Stimulated activated naive CD4-positive, alpha-beta T cell treated with Interleukin-2 at 50 U/mL for 16 hours (primary cell): ENCODE measurements at places on chromosomes 2 and 18.

DNA sequence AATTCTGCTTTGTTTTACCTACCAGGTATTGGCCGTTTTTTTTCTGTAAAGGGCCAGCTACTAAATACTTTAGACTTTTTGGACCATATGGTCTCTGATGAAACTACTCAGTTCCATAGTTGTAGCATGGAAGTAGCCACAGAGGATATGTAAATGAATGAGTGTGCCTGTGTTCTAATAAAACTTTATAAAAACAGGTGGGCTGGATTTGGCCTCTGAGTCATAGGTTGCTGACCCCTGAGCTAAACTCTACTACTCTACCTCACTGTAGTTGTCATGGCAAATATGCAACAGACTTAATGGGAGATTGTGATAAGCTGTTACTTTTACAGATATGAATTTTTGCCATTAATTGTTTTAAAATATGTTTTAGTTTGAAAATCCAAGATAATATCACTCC, 19.7 kb downstream of the CLIP4 start:
- DNase-seq: no peak

- DNase-seq: no peak
These were observed 1.6 kb downstream of the TMEM185B start for GRCh38 chr2:120221616-120222015.

GRCh38 chr18:75170916-75171315, 38.0 kb downstream of the PTGR3 start:
- no peak for DNase-seq

DNA sequence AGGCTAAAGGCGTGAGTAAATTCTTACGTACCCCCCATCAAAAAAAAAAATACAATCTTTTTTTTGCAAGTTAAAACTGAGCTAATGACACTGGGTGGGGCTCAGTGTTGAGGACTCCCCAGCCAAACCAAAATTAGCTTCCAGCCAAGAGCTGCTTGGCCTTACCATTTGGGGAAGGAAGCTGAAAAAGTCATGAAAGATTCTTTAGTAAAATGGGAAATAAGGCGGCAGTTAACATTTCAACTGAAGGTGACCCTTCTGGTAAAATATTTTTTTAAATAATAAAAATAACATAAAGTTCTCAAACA, 16.4 kb downstream of the SMAD7 start:
- DNase-seq: no peak

- DNase-seq: no peak
These were observed 5.2 kb downstream of the CTDP1 start for GRCh38 chr18:79684787-79685186.

DNA sequence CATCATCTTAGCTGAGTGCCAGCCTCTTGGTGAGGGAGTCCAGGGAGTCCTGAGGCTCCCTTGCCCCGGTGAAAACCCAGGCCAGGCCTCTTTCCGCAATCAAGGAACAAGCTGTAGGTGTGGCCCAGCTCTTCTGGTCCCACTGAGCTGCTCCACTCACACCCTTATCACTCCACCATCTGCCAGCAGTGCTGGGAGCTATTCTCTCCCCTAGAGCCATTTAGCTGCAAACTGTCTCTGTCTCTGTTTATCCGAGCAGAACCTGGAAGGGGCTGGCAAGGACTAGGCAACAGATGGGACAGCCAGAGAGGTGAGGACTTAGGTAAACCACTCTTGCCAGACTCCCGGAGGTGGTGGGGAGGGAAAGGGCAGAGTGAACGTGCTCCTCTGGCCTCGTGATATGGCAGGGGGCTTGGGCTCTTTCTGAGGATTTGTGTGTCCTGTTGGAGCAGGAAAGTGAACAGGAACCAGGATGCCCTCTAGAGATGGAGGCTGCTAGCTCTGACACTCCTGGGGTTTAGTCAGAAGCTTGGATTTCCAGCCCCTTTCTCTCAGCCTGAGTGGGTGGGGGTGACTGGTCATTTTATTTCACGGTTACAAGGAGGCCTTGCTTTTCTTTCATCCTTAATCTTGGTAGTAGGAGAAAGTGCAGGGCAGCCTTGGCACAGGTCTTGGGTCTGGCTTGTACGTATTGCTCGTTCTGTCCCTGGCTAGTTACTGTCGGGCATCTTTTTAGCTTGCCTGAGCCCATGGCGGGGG, 19.6 kb downstream of the B3GNT2 start:
- DNase-seq: no peak

- no peak for DNase-seq
These were observed 95.9 kb upstream of the STON1 start for GRCh38 chr2:48434101-48434500.

DNA sequence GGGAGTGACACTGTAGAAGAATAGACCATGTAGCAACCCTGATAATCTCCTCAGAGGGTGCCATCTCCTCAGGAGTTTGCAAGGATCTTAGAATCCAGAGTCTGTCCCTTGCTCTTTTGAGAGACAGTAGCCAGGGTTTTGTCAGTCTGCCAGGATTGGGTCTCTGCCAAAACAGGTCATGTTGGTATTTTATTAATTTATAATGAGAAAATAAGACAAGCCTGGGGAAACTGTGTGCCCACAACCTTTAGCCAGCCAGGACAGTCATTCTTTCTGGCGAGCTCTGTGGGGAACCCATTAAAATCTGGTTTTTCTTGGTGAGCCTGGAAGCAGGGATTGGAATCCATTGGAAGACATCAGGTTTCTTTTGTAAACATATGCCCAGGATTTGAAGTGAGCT, 78.6 kb downstream of the PTPRM start:
- DNase-seq: no peak

DNA sequence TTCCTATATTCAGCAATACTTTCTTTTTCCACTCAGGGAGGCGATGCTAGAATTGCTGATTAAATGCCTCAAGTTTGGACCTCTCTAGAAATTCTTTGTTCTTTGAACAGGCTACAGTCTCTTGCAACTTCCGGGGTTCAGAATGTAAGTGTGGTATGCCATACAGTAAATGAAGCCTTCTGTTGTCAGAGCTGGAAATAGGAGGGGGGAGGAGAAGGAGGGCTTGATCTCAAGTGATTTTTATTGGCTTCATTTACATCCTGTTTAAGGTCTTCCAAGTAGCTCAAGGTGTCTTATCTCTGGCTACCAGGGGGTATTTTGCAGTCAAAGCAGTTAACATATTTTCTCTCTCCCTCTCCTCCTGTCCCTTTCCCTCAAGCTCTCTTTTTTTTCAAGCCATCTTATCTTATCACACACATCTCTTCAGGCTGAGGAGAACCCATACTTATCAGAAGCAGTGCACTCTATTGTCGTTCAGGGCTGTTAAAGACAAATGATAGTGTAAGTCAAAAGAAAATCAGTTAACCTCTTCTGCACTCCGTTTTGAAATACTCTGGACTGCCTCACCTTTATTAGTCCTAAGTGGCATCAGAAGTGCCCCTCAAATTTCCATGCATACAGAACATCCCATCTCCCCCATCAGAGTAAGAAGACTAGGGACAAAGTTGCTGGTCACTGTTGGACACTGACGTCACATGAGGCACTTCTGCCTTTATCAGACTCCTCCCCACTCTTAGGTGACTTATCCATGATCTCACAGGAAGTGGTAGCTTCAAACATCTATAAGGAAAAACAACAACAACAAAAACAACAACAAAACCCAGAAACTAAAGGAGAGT, 112.2 kb downstream of the ZNF521 start:
- no peak for DNase-seq

GRCh38 chr2:135585586-135585985, 54.3 kb downstream of the R3HDM1 start:
- no peak for DNase-seq

DNA sequence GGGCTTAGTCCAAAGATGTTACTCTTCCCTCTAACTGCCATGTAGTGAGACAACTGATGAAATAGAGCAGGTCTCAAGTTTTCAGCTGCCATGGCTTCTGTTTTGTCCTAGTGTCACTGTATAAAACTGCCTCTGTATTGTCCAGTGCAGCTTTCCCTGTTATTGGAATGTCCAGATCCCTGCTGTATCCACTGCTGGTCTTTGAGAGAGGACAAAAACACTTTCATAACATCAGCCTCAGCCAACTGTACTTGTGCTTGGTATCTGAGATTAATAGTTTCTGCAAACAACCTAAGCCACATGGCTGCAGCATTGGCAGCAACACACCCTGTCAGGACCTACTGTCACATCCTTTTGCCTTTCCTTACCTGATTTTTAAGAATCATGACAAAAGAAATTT, 480.2 kb downstream of the LPIN1 start:
- DNase-seq: no peak
